Activated naive CD4-positive, alpha-beta T cell (primary cell): ENCODE measurements at places on chromosomes 1 and 21.
A peak's percentile ranks its signal among the peaks of the same experiment; 100 is the strongest.

- DNase-seq, result no peak
Observed at GRCh38 chr1:213651077-213651476, 336.7 kb upstream of the PROX1 start.

DNA sequence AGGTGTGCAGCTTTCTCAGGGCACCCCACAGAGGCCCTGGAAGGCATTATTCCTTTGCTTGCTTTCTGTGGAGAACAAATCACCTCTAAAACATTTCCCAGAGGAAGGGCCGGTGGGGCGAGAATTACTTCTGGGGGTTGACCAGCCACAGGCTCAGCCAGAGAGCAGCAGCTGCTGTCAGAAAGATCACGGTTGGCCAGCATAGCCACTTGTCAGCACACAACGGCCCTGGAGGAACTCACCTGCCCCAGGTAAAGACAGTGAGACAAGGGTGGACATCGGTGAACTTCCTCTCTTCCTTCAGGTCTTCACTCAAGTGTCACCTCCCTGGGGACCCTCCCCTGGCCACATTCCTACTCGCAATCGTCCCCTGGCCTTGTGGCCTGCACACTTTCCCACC, 69.5 kb upstream of the CLDN14 start:
- no peak for DNase-seq

DNA sequence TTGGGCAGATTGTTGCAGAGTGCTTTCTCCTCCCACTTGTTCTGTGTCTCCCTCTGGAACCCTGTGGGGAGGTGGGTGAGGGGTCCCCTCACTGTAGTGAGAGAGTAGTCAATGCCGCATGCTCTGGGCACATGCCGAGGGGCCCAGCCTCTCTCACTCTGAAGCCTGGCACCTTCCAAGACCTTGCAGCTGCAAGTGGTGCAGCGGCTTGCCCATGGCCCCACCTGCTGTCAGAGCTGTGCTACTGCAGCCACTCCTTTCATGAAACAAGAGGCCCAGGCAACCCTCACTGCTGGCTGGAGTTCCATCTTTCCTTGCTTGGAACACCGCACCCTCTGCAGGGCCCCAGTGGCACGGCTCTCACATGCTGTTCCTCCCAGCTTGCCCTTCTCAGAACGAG, 58.4 kb upstream of the COL6A1 start:
- DNase-seq, result peak; percentile 51

GRCh38 chr21:30425826-30426225, at the start of gene KRTAP13-3:
TSS of gene KRTAP13-3 (minus strand) at chr21:30425926. CDS start at chr21:30425912, 14 bp downstream.
- DNase-seq, result no peak

- DNase-seq, result no peak
Observed at GRCh38 chr1:116256875-116257274, 116.2 kb upstream of the ATP1A1 start.

GRCh38 chr1:209651138-209651587, 1.1 kb downstream of the LAMB3 start:
- DNase-seq, result no peak

GRCh38 chr1:116107371-116107770, 3.8 kb upstream of the MAB21L3 start:
- no peak for DNase-seq

- DNase-seq, result peak; percentile 25
Observed at GRCh38 chr1:93447481-93448291, at the start of gene FNBP1L. TSS of gene FNBP1L (plus strand) at chr1:93448118. CDS start at chr1:93448282, 164 bp downstream.

- no peak for DNase-seq
Observed at GRCh38 chr1:93093332-93094006, 14.4 kb downstream of the MTF2 start.

- no peak for DNase-seq
Observed at GRCh38 chr1:11379851-11380250, 99.1 kb upstream of the DISP3 start.
